ENCODE measurements at places on chromosomes 13 and 19.
A peak's percentile ranks its signal among the peaks of the same experiment; 100 is the strongest.

DNA sequence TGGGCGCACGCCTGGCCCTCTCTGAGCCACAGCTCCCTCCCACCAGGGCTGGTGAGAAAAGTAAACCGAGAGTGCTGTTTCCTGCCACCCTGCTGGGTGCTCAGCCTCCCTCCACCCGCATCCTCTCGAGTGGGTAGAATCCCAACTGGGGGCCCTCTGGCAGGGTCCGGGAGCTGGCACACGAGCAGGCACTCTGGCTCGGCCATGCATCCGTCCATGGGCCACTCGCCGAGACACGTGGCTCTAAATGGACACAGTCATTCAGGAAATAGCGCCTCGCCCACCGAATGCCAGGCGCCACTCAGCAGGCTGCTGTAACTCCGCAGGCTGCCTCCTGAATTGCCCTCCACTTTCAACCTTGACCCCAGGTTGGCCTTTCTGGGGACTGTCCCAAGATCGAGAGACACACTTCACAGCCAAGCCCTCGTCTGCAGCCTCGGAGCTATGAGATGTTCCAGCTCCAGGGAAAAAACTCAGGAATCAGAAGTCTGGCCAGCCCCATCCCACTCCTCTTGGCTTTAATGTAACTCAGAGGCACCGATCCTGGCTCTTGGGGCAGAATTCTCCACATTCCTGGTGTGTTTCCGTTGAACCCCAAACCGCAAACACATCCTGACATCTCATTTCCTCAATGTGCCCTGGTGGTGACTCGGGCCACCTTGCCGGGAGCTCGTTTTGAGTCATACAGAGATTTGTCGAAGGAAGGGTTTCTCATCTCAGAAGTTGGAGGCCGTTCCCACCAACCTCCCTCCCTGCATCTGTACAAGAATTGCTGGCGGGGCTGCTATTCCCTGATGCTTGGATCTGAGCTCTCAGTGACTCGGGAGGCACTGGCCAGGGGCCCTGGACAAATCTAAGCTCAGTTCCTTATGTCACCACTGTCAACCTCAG, 14.1 kb downstream of the KLF2 start:
- peak; percentile 91 for DNase-seq

GRCh38 chr19:34960103-34960805, 3.8 kb downstream of the ZNF792 start:
- peak; percentile 52 for DNase-seq

- peak; percentile 33 for DNase-seq
Observed at GRCh38 chr13:97224544-97225300, 2.6 kb downstream of the MBNL2 start.

GRCh38 chr13:80214521-80214991, 126.4 kb downstream of the SPRY2 start:
- DNase-seq: no peak

- DNase-seq: no peak
Observed at GRCh38 chr19:48716562-48717291, 2.8 kb downstream of the MAMSTR start.

- peak; percentile 50 for DNase-seq
Observed at GRCh38 chr13:75353781-75354193, 128.2 kb downstream of the TBC1D4 start.

DNA sequence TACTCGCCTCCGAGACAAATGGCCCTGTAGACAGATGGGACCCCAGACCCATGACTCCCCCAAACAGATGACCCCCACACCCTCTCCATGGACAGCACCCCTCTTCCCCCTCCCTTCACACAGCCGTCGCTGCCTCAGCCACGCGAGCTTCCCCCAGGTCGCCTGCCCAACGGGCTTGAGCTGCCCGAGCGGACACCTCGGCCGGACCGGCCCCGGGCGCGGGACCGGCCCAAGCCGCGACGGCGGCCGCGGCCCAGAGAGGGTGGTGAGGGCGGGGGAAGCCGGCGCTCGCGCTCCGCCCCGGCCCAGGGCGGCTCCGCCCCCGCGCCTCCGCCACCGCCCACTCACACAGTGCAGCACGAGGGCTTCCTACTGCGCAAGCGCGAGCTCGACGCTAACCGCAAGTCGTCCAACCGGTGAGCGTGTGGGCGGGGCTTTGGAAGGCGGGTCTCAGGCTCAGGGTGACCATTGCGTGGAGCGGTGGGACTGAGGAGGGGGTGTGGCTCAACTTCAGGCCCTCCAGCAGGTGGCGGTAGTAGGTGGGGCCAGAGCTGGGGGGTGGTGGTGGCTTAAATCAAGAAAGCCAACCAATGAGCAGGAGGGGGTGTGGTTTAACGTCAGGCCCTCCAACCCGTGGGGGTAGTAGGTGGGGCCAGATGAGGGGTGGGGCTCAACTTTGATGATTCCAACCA, 6.2 kb upstream of the SHKBP1 start:
- peak; percentile 99 for DNase-seq

- no peak for DNase-seq
Observed at GRCh38 chr13:35283856-35284255, 192.6 kb downstream of the MAB21L1 start.

GRCh38 chr13:99218545-99218944, 17.9 kb downstream of the UBAC2 start:
- no peak for DNase-seq

DNA sequence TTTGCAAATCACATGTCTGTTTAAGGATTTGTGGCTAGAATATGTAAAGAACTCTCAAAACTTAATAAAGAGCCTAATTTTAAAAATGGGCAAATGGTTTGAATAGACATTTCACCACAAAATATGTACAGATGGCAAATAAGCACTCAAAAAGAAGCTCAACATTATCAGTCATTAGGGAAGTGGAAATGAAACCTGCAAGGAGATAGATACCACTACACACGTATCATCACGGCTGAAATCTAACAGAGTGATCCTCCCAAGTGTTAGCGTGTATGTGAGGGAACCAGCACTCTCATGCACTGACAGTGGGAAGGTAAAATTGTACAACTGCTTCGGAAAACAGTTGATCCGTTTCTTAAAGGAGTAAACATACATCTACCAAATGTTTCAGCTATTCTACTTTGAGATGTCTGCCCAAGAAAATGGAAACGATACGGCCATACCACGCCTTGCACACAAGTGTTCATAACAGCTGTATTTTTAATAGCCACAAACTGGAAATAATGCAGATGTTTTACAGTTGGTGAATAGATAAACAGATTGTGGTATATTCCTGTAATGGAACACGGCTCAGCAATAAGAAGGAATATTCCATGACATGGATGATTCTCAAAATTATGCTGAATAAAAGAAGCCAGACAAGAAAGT, 14.5 kb downstream of the ARHGEF7 start:
- DNase-seq: no peak

DNA sequence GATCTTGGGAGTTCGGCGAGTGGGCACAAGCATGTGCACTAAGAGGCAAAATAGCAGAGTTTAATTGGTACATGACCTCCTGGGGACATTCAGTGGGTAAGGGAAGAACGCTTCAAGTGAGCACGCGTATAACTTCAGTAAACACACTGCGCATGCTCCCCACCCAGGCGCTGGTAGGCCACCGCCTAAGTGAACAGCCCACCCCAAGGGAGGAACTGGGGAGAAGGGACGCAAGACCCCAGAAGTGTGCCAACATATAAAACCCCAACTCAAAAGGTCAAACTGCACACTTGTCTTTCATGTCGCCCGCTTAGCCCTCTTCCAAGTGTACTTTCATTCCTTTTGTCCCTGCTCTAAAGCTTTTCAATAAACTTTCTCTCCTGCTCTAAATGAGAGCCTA, 10.5 kb upstream of the NTN5 start:
- DNase-seq: no peak

DNA sequence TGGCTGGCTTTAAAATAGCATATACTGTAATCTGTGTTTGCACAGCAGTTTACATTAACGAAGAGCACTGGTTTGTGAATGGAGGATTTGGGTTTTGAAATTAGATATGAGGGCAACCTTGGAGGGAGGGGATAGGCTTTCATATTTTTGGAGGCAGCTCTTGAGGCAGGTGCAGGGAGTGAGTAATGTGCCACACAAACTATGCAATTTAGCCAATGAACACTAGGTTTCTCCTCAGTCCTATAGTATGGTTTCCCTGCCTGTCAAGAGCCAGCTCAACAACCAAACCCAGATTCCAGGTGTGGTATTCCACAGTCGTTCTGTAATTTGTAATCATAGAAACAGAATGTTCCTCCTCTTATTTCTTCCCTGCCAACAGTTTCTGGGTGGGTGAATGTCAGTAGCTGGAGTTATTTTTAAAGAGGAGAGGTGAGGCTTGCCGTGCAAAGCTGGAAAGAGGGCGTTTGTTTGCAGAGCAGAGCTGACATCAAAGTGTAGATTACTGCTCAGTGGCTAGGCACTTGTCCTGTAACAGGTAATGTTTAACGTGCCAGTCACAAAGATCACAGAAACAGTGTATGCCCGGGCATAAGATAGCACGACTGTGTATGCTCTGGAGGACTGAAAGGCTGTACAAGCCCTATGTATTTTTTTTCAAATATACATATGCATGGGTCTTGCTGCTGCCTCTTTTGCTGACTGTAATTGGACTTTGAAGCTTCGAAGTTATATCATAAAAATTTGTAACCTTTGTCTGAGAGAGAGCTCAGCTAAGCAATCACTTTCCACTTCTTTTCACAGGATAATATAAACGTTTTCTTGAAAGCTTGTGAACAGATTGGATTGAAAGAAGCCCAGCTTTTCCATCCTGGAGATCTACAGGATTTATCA, 124.2 kb downstream of the LMO7 start:
- no peak for DNase-seq

DNA sequence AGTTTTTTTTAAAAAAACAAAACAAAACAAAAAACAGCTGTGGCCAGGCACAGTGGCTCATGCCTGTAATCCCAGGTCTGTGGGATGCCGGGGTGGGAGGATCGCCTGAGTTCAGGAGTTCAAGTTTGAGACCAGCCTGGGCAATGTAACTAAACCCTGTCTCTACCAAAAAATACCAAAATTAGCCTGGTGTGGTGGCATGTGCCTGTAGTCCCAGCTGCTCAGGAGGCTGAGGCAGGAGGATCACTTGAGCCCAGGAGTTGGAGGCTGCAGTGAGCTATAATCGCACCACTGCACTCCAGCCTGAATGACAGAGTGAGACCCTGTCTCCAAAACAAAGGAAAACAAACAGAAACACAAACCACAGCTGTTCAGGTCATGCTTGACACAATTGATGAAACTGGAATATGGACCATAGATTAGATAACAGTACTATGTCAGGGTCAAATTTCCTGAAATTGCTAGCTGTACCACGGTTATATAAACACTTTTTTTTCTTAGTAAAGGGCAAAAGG, 6.9 kb upstream of the ANGPTL4 start:
- DNase-seq: no peak

DNA sequence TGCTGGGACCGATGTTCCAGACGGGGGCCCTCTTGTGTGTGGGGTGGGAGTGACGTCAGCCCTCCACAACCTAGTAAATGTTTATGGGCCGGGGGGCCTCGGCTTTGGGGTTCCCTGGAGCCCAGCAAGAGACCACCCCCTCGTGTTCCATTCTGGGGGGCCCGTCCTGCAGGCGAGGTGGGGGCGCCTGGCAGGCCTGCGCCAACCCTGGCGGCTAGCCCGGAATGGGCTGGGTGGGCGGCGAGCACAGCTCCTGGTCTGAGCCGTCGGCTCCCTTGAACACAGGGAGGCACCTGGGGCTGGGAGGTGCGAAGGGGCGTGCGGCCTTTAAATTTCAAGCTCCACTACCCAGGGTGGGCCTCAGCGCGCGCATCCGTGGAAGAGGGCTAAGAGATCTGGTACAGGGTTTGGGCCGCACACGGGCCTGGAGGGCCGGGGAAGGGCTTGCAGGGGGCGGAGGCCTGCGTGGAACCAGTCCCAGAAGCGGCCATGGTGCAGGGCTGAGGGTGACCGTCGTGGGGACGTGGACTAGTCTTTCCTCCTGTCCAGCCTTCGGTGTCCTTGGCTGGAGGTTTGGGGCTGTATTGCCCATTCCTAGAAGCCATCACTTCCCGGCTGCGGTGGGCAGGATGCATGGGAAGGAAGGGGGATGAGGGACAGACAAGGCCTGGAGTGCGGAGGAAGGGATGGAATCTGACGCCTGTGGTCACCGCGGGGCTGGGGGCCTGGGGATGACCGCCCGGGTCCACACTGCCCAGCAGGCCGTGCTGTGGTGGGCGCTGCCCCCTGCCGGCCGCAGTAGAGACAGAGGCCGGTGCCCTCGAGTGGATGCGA, 11.4 kb downstream of the NDUFA11 start:
- DNase-seq: peak; percentile 50

DNA sequence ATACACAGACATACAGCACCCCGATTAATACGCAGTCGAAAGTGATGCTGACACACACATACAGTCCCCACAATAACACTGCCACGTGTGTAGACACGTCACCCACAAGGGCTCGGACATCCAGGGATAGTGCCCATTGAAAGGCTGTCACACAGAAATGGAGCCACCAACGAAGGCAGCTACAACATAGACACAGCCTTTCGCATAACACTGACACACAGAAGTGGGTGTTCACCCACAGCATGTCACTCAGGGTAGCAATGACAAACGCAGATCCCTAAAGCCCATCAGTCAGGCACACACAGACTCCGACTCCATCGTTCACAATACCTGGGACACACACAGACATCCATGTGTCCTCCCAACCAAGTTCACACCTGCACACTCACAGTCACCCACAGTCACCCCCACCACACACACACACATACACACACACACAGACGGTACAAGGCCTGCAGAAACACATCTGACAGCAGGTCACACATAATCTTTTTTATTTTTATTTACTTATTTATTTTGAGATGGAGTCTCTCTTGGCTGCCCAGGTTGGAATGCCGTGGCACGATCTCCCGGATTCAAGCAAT, 10.4 kb upstream of the NANOS3 start:
- DNase-seq: no peak

GRCh38 chr13:114112231-114112825, 20.1 kb downstream of the RASA3 start:
- DNase-seq: no peak

- no peak for DNase-seq
Observed at GRCh38 chr13:21465710-21466160, 6.6 kb upstream of the ZDHHC20 start.

- no peak for DNase-seq
Observed at GRCh38 chr13:106416645-106417044, 118.8 kb downstream of the EFNB2 start.

- DNase-seq: peak; percentile 33
Observed at GRCh38 chr19:51751655-51752054, at the start of gene FPR1. TSS of gene FPR1 (minus strand) at chr19:51751878. CDS start at chr19:51746994, 4,884 bp downstream.

DNA sequence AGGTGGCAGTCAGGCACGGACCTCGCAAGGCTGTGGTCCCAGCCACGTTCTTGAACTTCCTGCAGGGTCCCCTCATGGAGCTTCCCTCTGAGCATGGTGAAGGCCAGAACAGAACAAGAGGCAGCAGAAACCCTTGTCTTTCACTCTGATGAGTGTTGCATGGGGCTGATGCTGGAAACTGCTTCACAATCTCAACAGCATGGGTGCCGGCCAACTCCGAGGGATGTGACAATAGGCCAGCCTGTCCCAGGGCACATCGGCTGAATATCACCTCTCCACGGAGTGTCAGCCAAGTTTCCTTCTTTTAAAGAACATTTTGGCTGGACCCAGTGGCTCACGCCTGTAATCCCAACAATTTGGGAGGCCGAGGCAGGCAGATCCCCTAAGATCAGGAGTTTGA, 173.9 kb downstream of the FOXO1 start:
- DNase-seq: no peak

DNA sequence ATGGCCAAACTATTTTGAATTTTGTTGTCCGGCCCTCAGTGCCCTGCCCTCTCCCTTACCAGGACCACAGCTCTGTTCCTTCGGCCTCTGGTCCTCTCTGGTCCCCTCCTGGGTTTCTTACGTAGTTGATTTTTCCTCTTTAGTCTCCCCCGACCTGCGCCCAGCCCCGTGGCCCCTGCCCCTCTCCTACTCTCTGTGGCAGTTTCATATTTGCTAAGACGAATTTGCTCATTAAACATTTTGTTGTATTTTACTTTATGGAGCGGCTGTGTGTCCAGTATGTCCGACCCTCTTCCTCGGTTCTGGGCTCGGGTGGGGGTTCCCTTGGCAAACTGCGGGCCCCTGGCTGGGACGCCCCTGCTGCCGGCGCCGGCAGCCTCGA, 576 bp upstream of the EPN1 start:
- no peak for DNase-seq

Measured in AG08395 (cell line).